ENCODE measurements at places on chromosomes 4 and X.
A peak's percentile ranks its signal among the peaks of the same experiment; 100 is the strongest.

GRCh38 chr4:84753321-84753972 lies 170.5 kb downstream of the CDS1 start:
- peaks cover 20% of the 10 kb centered on the region for H3K36me3 ChIP-seq
- H3K27me3 ChIP-seq, result no peaks in the 10 kb centered on the region
- H3K27ac ChIP-seq, result no peak overlapping the region
- H3K4me3 ChIP-seq, result no peak overlapping the region

GRCh38 chrX:121110536-121110935 lies 63.1 kb downstream of the GLUD2 start:
- no peaks in the 10 kb centered on the region for H3K27me3 ChIP-seq
- H3K27ac ChIP-seq, result no peak overlapping the region
- no peak for DNase-seq
- no peak overlapping the region for H3K4me3 ChIP-seq
- no peaks in the 10 kb centered on the region for H3K36me3 ChIP-seq
- no peaks in the 10 kb centered on the region for H3K4me1 ChIP-seq

DNA sequence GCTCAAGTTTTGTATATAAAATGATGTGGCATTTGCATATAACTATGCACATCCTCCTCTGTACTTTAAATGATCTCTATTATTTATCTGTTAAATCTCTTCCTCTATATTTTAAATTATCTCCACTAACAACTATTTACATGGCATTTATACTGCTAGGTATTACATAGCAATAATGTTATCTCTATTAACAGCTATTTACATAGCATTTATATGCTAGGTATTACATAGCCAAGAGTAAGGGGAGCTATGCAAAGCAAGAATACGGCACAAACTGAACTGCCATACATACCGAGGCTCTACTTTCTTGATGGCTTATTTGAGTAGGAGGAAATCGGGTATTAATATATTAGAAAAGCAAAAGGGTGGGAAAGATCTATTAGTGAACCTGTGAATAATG lies 12.7 kb downstream of the RPS6KA6 start:
- no peaks in the 10 kb centered on the region for H3K36me3 ChIP-seq
- H3K27ac ChIP-seq, result no peak overlapping the region
- H3K4me1 ChIP-seq, result no peaks in the 10 kb centered on the region
- no peak overlapping the region for H3K4me3 ChIP-seq

GRCh38 chrX:7027071-7027470 lies 120.4 kb upstream of the STS start:
- H3K27me3 ChIP-seq, result no peaks in the 10 kb centered on the region
- H3K27ac ChIP-seq, result no peak overlapping the region
- H3K4me3 ChIP-seq, result no peak overlapping the region
- peak; percentile 7 for DNase-seq
- no peaks in the 10 kb centered on the region for H3K36me3 ChIP-seq

DNA sequence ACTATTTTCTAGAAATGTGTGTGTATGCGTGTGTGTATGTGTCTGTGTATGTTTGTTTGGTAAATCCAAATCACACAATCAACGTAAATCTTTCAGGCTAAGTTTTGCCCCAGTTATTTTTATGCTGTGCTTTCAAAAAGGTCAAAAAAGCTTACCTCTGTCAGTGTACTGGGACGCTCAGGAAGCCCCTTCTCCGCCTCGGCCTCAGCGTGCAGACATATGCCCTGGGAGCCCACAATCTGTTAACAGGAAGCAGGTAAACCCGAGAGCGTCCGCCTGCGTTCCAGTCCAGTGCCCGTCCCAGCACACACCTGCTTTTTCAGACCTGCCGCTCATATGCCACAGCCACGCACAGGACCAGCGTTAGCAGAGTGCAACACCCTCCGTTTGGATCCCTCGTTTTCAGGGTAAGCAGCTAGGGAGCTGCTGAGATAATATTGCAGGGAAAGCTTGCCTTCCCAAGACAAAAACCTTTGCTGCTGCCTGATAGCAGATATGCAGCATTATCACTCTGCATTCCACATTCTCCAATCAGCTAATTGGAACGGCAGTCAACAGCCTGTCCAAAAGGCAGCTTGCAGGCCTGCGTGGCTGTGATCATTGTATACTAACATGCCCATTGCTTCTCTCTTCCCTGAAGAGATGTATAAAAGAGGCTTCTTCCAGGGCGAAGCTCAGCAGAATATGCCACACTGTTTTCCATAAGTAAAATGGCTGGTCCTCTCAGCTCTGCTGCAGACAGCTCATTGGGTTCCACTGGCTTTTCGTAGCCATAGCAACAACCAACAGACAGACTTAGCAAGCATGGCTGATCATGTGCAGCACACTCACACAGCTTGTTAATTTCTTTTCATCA lies at the start of gene SORBS2:
Gene SORBS2, minus strand, starts transcription at position 686 of the 856 bp plus-strand sequence. CDS start 121,623 bp downstream, outside the sequence.
- DNase-seq, result peak; percentile 80
- H3K27ac ChIP-seq, result no peak within 1 kb of the TSS
- H3K4me3 ChIP-seq, result peak within 1 kb of the TSS; percentile 42
- no peaks in the 10 kb centered on the region for H3K27me3 ChIP-seq
- H3K4me1 ChIP-seq, result no peaks in the 10 kb centered on the region

DNA sequence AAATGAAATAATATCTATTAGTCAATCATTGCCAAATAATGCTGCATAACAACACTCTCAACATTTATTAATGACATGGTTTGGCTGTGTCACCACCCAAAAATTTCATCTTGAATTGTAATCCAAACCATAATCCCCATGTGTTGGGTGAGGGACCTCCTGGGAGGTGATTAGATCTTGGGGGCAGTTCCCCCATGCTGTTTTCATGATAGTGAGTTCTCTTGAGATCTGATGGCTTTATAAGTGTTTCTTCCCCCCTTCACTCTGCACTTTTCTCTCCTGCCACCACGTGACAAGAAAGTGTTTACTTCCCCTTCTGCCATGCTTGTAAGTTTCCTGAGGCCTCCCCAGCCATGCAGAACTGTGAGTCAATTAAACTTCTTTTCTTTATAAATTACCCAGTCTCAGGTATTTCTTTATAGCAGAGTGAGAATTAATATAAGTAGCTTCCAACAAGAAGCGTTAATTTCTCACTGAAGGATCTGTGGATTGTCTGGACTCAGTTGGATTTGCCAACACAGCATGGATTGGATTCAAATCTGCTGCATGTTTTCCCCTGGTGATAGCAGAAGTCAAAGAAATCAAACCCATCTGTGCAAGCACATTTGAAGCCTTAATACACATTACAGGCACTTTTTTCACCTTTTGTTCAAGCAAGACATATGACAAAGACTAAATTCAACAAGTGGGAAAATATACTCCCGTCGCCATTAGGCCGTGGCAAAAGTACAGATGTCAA lies 216.6 kb downstream of the PDGFC start:
- no peaks in the 10 kb centered on the region for H3K4me1 ChIP-seq
- DNase-seq, result no peak
- no peak overlapping the region for H3K27ac ChIP-seq
- no peak overlapping the region for H3K4me3 ChIP-seq
- H3K36me3 ChIP-seq, result no peaks in the 10 kb centered on the region

GRCh38 chr4:8705161-8706145 lies 112.9 kb downstream of the CPZ start:
- H3K27ac ChIP-seq, result no peak overlapping the region
- no peak for DNase-seq
- H3K4me1 ChIP-seq, result no peaks in the 10 kb centered on the region
- H3K4me3 ChIP-seq, result no peak overlapping the region

- no peaks in the 10 kb centered on the region for H3K27me3 ChIP-seq
- H3K27ac ChIP-seq, result peak overlapping the region; percentile 63
Measured at GRCh38 chrX:19990151-19990555, 708 bp downstream of the BCLAF3 start.

GRCh38 chr4:55543858-55544257 lies 2.9 kb downstream of the CLOCK start:
- H3K27me3 ChIP-seq, result no peaks in the 10 kb centered on the region
- DNase-seq, result no peak
- H3K4me3 ChIP-seq, result no peak overlapping the region
- no peak overlapping the region for H3K27ac ChIP-seq
- no peaks in the 10 kb centered on the region for H3K36me3 ChIP-seq

GRCh38 chr4:26321373-26322221 lies 783 bp downstream of the RBPJ start:
- no peaks in the 10 kb centered on the region for H3K36me3 ChIP-seq
- H3K4me3 ChIP-seq, result peak overlapping the region; percentile 92
- peak; percentile 32 for DNase-seq
- H3K4me1 ChIP-seq, result peaks cover 3% of the 10 kb centered on the region
- no peaks in the 10 kb centered on the region for H3K27me3 ChIP-seq
- H3K27ac ChIP-seq, result peak overlapping the region; percentile 85
